NCI-H1417 (cell line): ENCODE measurements at places on chromosomes 6 and 20.

- no peak for DNase-seq
These were observed 78.0 kb downstream of the DLGAP4 start for GRCh38 chr20:36384022-36384619.

DNA sequence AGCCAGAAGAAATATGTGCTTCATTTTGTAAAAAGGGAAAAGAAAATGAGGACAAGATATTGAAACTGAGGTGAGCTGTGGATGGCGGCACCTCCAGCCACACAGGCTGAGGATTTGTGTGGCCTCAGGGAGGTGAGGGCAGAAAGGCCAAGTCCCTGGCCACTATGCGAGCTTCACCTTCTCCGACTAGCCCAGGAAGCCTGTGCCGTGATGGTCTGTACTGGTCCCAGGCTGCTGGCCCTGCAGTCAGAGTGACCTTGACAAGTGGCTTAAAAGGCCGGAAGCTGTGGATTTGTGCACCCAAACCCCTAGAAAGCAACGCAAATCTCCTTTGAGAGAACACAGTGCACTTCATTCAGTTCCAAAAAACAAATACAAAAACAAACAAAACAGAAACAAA lies 48.1 kb downstream of the WDR27 start:
- DNase-seq: no peak

DNA sequence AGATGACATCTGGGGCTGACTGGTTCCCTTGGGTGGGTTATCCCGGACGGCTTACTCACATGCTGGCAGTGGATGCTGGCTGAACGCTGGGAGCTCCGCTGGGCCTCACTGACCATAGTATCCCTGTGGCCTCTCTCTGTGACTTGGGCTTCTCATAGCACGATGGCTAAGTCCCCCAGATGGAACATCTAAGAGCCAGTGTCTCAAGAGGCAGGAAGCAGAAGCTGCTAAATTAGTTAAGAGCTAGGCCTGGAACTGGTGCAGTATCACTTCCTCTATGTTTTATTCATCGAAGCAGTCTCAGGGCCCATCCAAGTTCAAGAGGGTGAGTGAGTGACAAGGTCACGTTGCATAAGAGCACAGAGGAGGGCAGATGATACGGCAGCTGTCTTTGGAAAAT lies 116.5 kb upstream of the LAMP5 start:
- DNase-seq: no peak

GRCh38 chr20:58753267-58753921 lies 60.8 kb downstream of the NPEPL1 start:
- DNase-seq: peak; percentile 55

- DNase-seq: no peak
These were observed 10.6 kb downstream of the PACSIN1 start for GRCh38 chr6:34476447-34476846.
